ENCODE measurements at places on chromosomes 2 and 18.

GRCh38 chr2:12636837-12637581 lies 79.7 kb upstream of the TRIB2 start:
- DNase-seq, result no peak

- no peak for DNase-seq
Measured at GRCh38 chr2:65660340-65660739, 227.9 kb upstream of the SPRED2 start.

DNA sequence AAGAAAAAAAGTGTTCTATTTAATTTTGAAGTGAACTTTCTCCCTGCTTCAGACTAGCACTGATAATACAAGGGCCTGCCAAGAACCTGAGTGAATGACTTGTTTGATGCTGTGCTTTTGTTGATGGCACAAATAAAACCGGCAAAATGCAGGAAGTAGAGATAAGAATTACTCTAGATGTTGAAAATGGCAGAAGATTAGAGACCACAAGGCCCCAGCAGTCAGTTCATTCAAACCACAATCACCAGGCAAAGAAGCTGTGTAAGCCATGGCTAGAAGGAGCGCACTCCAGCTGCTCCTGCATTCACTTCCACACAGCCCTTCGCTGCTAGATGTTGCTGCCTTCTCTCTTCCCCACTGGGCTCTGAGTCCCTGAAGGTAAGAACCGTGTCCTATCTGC lies 297.1 kb downstream of the AGPS start:
- no peak for DNase-seq

- DNase-seq, result no peak
Measured at GRCh38 chr2:65386344-65386743, 46.1 kb downstream of the SPRED2 start.

DNA sequence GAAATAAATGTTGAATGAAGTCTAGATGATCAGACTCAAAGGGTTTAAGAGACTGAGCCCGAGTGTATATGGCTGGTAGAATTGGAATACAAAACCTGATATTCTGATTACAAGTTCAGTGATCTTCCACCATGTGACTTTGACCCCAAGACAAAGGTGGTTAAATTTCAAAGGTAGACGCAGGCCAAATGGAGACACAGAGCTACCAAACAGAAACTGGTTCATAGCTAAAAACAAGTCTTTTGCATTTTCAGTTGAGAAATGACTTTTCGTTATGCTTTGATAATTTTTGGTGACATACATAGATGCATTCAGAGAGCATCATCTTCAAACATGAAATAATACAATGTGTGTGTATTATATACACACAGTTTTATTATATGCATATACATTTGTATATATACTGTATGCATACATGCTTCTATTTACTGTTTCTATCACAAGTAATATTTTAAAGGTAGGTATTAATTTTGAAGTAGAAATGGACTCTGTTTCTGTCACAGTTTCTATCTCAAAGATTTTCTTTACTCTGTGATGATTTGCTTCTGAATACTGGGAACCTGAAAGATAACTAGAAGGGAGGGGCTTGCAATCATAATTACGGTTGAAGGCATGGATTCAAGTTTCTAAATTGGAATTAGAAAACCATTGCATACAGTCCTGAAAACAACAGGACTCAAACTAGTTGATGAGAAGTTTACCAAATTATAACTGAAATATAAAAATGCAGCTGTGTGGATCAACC lies 142.3 kb downstream of the ABCA12 start:
- no peak for DNase-seq

GRCh38 chr2:72024451-72025175 lies 123.0 kb downstream of the CYP26B1 start:
- DNase-seq, result no peak

- DNase-seq, result no peak
Measured at GRCh38 chr2:100589527-100589926, 26.7 kb downstream of the PDCL3 start.

GRCh38 chr2:235394278-235394828 lies 99.5 kb upstream of the AGAP1 start:
- DNase-seq, result no peak

DNA sequence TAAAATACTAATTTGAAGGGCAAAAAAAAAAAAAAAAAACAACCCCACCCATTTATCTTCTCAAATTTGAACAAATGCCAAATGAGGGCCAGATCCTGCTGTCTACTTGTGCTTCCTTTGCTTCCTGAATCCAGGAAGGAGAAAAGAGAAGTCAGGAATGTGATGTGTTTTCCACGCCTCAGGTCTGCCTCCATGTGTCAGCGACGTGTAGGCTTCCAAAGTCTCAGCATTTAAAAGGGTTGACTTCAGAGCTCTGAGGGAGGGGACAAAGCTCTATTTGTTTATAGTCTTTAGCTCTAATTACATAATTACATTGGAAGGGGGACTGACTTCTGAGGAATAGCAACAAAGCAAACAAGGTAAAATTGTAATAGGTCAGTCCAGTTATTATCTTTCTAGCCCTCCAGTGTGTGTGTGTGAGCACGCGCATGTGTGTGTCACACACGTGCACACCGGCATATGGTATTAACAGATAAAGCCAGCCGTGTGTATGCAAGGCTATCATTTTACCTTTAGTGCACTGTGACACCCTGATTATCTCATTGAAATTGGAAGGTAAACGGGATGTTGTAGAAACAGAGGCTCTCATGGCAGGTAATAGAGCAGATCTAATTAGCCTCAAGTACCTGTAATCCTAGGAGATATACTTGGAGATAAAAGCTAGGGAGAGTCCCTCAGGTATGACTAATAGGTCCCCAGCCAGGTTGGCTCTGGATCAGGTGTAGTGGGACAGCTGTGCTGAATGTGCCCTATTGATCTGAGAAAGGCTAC lies 911.4 kb upstream of the ZEB2 start:
- DNase-seq, result no peak

DNA sequence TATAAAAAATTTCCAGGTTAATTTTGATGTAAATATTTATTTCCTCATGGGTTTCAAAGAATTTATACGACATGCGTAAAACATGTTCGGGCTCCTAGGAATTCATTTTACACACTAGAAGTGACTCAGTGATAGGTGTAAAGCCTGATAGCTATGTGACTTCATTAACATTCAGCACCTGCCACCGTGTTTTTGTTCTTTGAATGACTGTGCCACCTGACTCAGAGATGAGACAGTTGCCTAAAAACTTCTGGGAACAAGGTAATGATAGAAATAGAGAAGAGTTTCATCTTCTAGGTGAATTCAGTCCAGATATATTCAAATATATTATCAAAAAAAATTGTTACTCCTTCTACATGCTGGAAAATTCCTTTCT lies 10.0 kb downstream of the IL1R2 start:
- DNase-seq, result no peak

GRCh38 chr2:207815254-207815653 lies 45.5 kb upstream of the FZD5 start:
- no peak for DNase-seq

- no peak for DNase-seq
Measured at GRCh38 chr18:28729321-28729720, 552.4 kb upstream of the CDH2 start.

GRCh38 chr2:54469484-54470053 lies 13.4 kb downstream of the SPTBN1 start:
- DNase-seq, result no peak

- DNase-seq, result no peak
Measured at GRCh38 chr2:60832621-60833020, 48.8 kb upstream of the REL start.

GRCh38 chr2:182541268-182541667 lies 114.4 kb upstream of the PDE1A start:
- DNase-seq, result no peak

GRCh38 chr18:28581521-28582071 lies 404.7 kb upstream of the CDH2 start:
- DNase-seq, result no peak

- no peak for DNase-seq
Measured at GRCh38 chr2:163652751-163653150, 83.1 kb downstream of the FIGN start.

DNA sequence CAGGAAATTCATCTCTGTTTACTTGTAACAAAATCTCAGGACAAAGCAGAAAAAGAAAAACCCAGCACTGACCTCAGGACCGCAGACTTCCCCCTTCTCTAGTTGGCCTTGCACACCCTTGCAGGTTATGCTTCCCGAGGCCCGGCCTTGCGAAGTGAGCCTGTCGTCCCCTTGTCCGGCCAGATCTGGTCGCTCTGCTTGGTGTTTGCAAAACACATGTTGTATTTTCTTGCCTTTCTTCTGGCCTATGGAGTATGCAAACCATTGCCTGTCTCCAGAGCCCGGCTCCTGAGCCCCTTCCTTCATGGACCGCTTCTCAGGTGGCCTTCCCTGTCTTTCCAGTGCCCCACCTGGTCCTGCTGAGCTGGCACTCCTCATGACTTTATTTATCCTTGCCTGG lies 4.8 kb downstream of the IMPA2 start:
- no peak for DNase-seq

DNA sequence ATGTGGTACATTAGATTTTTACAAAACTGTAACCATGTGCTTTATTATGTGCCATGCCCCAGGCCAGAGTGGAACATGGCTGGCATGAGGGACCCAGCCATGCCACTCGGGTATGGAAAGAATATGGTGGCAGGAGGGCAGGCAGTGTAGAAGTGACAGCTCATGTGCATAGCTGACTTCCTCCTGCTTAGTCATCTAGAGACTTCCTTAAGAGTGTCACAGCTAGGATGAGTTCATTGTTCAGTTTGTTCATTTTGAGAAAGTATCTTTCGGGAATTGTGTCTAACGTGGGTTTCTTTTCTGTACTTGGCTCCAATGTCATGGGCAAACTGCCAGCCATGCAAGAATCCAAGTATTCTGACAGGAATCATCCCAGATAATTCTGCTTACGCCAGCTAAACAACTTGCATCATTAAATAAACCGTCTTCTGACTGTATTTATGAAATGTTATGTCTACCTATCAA lies 94.3 kb upstream of the ITGB6 start:
- DNase-seq, result no peak

GRCh38 chr2:45172142-45172541 lies 162.9 kb upstream of the SIX2 start:
- DNase-seq, result no peak

DNA sequence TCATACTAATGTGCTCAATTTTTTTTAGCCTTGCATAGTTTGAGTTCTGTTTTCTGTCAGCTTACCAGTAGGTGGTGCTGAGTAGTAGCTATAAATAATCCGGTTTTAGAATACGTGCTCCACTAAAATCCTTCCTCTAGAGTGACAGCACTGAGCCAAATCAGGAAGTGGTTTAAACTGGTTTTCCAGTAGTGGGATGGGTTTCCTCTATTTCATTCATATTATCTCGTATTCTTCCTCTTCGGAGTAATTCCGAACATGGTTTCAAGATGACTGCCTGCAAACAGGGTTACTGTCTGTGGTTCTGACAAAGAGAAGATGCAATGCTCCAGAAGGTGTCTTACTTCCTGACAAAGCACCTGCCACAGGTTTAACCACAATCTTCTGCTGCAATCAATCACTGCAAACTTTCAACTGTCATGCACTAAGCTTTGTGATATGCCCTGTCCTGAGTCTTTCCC lies 496.9 kb upstream of the VRK2 start:
- no peak for DNase-seq

DNA sequence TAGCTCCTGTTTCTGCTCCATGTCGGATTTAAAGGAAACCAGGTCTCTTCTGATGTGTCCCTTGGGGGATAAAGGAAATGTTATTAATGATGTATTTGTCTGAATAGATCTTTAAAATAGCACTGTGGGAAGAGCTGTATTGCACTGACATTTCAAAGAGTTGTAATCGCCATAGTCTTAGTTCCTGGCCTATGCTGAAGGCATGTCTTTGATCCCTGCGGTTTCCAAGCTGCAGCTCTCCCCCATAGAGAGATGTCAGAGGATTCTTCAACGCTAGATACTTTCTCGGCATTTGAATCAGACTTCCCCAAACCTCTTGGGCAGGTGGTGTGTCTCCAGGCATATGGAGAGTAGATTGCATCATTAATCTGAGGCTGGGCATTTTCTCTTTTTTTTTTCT lies 40.4 kb downstream of the NAT8 start:
- DNase-seq, result no peak

DNA sequence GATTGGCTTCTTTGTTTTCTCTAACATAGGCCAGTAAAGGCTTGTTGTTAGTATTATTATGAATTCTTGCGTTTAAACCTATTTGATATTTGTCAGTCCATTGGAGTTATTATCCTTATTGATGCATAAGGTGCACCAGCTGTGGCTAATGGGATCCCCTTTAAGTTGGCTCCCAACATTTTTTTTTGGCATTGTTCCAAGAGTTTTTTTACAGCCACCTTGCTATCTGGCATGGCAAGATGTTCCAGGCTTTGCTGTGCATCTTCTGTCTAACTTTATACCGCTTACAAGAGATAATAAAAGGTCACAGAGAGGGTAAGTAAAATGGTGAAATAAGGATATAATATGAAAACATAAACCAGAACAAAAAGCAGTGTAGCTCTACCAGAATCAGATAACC lies 157.5 kb upstream of the TACR1 start:
- DNase-seq, result no peak

- DNase-seq, result no peak
Measured at GRCh38 chr2:170524828-170525565, 190.1 kb upstream of the SP5 start.

DNA sequence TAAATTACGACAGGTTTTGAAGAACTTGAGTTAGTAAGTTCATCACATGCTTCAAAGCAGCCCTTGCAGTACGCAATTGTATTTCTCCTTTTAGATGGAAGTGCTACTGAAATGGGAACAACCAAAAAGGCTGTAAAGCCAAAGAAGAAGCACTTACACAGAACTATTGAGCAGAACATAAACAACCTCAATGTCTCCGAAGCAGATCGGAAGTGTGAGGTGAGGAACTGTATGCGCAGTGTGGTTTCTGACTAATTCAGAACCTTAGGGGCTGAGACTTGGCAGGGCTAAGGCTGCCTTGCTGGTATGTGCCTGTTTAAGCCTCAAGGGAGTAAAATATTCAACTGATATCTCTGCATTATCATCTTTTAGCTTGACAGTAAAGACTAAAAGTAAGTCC lies 8.4 kb downstream of the NCAPH start:
- no peak for DNase-seq

- no peak for DNase-seq
Measured at GRCh38 chr2:239813261-239814115, 211.7 kb downstream of the NDUFA10 start.

GRCh38 chr2:98293931-98294687 lies 52.1 kb upstream of the CNGA3 start:
- DNase-seq, result no peak

DNA sequence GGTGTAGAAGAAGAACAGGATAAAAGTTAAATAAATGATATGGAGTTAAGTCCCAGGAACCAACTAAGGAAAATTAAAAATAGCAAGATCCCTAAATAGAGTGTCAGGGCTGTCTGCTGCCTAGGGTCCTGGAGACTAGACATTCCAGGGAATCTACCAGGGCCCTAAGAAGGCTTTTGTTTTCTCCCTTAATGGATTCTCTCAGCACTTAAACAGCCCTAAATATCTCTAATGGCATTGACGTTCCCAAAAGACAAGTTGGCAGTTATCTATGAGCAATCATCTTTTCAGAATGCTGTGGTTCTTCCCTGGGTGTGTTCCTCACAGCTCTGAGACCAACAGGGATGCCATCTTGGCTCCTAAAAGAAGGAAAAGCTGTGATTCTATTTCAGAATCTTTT lies 616.3 kb downstream of the EPHA4 start:
- DNase-seq, result no peak

- no peak for DNase-seq
Measured at GRCh38 chr2:44572196-44572900, 210.6 kb downstream of the CAMKMT start.

Data from amniotic stem cell (primary cell).